NCI-H774 (cell line): ENCODE measurements at places on chromosomes 3 and 15.

DNA sequence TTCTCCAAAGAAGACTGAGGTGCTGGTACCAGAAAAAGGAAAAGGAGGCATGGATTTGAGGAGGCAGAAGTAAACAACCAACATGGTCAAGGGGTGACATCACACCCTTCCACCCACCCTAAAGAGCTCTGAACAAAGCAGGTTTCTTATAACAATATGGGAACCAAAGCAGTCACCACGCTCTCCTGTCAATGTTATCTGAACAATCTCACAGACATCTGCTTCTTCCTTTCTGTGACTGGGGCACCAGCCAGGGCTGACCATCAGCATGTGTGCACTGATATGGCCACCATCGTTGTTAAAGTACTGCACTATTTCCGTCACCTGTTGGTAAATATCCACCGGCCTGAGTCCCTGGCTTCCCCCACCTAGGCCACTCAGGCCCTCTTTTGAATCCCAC, 252.9 kb downstream of the SHQ1 start:
- no peak for DNase-seq

GRCh38 chr3:113105093-113105449, 106.3 kb upstream of the BOC start:
- no peak for DNase-seq

GRCh38 chr3:89072642-89073041, 34.8 kb upstream of the EPHA3 start:
- DNase-seq: no peak

- no peak for DNase-seq
Measured at GRCh38 chr3:24674261-24674660, 179.6 kb upstream of the THRB start.

DNA sequence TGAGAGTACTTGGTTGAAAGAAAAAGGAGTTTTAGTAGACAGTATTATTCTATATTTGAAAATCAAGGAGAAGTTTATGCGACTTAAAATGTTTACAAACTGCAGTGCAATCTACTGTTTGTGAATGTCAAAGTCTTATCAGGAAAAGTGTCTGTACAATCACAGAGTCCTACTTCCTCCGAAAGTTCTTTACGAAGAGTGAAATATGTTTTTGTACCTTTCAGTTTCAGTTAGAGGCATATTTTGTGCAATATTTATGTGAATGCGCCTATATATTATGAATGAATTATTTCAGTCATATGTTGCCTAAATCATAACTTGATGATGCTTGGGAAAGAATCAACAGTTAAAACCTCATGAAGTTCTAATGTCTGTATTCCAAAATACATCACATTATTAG, 31.5 kb downstream of the NGRN start:
- no peak for DNase-seq

DNA sequence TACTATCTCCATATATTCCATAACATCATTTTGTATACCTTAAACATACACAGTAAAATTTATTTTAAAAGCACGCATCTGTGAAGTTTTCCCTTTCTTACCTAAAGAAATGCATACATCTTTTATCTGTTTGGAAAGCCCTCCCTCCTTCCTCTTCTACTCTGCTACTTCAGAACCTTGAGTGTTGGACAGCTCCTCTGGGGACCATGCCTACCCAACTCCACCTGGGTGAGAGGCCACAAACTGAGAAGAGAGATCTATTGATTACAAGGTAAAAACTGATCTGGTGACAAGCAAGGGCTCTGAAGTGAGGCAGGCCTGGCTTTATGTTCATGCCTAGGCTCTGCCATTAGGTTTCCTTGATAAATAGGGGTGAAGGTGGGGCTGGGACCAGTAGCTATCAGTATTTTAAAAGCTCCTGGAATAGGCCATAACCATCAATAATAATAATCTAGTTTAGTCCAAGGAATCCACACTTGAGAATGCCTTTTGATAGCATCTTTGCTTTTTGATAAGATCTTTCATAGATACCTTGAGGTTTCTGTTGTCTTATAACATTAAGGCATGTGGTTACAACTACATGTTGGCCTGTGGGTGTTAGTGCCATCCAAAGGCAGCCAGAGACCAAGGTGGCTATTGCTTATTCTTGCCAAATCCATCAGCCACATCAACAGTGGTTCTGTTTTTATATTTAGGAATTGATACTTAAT, 148.8 kb downstream of the KCNMB2 start:
- no peak for DNase-seq

DNA sequence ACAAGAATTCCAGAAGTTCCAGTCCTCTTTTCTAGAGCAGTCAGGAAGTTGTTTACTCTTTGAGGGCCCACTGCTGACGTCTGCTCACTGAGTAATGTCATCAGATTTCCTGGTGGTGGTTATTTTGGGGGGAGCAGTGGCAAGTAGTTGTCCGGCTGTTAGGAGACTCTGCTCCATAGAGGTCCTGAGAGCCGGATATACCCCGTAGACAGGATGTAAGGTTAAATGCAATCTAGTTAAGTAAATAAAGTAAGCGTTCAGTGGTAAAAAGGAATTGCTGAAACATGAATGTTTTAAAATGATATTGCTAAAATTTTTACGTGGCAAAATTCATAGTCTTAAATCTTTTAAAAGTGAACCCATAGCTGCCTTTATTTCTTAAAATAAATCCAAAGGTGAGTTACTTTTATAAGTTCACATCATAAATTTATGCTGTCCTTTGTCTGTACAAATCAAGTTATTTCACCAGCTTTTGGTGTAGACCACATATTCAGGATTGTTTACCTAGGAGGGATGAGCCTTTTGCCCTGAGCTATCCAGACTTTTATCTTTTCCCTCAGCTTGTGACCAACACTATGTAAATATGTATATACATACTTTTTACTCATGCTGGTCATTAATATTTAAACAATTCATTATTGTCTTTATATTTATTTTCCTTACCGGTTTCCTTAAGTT, 65.8 kb downstream of the PDE8A start:
- no peak for DNase-seq

GRCh38 chr3:119990888-119991287, 103.4 kb downstream of the GSK3B start:
- DNase-seq: no peak

DNA sequence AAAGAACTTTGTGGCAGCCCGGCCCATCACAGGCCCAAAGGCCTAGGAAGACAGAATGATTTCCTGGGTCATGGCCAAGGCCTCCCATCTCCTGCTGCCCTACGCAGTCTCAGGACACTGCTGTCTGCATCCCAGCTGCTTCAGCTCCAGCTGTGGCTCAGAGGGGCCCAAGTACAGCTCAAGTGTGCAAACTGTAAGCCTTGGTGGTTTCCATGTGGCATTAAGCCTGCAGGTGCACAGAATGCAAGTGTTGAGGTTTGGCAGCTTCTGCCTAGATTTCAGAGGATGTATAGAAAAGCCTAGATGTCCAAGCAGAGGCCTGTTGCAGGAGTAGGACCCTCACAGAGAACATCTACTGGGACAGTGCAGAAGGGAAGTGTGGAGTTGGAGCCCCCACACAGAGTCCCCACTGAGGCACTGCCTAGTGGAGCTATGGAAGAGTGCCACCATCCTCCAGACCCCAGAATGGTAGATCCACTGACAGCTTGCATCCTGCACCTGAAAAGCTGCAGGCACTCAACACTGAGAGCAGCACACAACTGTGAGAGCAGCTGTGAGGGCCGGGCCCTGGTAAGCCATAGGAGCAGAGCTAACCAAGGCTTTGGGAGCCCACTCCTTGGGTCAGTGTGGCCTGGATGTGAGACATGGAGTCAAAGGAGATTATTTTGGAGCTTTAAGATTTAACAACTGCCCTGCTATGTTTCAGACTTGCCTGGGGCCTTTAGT, 208.2 kb upstream of the CMC1 start:
- DNase-seq: no peak

DNA sequence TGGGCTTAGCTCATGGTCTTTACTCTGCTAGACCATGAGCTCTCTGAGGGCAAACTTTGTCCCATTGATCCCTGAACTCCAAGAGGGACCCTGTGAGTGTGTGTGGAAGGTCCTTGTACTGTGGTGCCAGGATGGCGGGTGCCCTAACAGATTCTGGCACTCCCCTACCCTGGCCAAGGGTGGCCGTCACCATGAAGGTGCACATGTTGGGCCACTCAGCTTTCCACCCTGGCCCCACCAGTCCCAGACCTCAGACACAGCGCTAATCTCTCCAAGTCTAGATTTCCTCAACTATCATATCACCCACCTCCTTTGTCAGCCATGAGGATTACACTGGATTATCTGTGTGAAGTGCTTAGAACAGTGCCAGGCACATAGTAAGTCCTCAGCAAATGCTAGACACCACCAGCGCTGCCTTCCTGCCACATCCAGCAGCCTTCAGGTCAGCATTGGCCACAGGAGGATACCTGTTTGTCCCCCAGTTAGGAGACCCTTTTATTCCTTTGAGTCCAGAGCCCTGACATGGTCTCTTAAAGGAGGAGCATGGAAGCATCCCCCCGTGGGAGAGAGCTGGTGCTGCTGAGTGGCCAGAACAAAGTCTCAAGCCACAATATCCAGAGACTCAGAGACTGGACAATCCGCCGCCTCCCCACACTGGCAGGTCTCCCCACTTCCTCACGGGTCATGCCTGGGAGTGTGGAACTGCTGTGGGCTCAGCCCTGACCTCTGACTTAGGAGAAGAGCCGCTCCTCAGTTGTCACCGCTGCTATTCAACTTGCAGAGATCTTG, 44.5 kb upstream of the SLCO2A1 start:
- DNase-seq: no peak

DNA sequence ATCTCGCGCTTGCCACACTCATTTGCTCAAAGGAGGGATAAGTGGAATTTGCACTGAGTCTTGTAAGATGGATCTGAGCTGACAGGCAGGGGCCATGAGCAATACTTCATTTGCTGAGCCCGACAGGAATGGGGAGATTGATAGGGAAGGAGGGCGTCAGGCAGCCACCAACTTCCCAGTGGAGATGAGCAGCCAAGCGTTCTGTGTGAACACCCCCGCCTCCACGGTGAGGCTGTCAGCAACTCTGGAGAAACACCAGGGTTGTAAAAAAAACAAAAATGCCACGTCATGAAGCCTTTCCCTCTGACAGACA, 36.8 kb downstream of the TLE3 start:
- no peak for DNase-seq

GRCh38 chr3:150545419-150546225, 674 bp downstream of the SERP1 start:
- no peak for DNase-seq

DNA sequence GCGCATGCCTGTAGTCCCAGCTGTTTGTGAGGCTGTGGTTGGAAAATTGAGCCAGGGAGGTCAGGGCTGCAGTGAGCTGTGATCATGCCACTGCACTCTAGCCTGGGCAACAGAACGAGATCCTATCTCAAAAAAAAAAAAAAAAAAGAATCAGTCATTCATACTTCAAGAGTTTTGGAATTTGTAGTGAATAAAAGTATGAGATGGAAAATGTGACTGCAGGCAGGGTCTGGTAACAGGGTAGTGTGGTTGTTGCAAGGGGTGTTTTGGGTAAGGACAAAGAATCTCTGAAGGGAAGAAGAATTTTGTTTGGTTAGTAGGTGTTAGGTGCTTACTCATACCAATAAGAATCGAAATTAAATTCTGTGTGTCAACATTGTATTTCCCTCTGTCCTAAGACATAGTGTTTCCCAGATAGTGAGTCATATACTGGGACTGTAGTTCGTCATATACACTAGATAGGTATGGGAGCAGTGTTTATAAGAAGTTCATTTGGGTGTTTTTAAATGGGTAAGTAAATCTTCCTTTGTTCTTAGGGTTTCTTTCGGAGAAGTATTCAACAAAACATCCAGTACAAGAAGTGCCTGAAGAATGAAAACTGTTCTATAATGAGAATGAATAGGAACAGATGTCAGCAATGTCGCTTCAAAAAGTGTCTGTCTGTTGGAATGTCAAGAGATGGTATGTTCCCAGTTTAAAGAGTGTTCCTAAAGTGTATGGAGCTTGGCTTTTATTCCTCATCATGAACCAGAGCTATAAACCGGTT, 14.2 kb downstream of the NR1D2 start:
- DNase-seq: no peak

- no peak for DNase-seq
Measured at GRCh38 chr3:196617256-196617655, 22.2 kb upstream of the NRROS start.
